ENCODE measurements at places on chromosomes 12 and 14.
A peak's percentile ranks its signal among the peaks of the same experiment; 100 is the strongest.

DNA sequence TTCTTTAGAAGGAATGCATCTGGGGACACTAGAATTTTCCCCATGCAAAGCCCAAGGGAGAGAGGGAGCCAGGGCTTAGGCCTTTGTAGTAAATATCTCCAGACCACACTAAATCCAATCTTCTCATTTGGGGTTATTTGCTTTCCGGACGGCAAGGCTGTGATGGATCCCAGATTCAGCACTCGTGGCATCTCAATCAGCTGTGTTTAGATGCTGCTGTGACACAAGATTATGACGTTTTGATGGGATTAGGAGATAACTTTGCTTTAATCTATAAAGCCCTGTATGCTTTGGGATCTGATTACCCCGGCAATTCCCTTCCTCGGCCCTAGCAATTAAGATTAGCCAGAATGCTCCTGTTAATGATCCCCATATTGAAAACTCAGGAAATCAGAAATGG is 686.7 kb upstream of the TBX3 start:
- DNase-seq: no peak

DNA sequence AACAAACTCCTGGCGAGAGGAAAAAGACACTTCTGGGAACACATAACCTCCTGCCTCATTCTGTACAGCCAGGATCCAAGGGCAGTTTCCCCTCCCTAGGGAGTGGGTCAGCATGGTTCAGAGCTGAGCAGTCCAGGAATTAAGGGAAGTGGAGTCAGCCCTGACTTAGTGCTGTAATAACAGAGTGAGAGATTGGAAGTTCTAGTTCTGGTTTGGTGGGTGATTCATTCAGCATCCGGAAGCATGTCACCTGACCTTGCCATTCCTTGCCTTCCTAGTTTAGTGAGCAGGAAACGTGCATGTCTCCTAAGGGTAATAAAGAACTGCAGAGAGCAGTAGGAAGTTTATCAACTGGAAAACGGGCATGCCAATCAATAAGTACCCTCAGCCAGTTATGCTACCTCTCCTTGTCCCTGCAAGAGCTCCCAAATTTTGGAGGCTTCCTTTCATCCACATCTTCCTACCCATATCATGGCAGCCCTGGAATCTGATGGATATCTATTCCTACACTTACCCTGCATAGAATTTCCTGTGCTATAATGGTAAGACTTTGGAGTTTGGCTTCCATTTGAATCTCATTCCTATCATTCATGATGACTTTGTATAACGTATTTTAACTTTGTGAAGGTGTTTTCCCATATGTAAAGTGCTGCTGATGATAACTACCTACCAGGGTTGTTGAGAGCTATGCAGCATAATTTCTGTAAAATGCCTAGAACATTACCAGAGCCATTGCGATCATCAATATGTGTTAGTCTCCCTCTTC is 28.5 kb upstream of the MAGOHB start:
- DNase-seq: no peak

GRCh38 chr12:14771651-14772137 is 31.6 kb downstream of the WBP11 start:
- DNase-seq: no peak

DNA sequence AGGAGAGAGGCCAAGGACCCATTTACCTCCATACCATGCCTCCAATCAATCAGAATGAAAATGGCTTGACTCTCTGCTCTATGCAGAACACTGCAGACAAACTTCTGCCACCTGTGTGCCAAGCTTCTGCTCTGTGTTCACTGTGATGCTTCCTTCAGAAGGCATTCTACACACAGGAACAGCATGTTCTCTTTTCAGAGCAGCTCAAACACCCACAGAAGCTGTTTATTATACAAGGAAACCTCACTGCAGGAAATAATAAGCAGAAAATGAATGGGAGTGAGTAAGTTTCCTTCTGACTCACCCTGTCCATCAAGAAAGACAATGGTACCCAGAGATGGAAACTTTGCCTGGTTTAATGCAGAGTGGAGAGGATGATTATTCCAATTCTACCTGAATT is 2.4 kb upstream of the ESR2 start:
- DNase-seq: no peak

DNA sequence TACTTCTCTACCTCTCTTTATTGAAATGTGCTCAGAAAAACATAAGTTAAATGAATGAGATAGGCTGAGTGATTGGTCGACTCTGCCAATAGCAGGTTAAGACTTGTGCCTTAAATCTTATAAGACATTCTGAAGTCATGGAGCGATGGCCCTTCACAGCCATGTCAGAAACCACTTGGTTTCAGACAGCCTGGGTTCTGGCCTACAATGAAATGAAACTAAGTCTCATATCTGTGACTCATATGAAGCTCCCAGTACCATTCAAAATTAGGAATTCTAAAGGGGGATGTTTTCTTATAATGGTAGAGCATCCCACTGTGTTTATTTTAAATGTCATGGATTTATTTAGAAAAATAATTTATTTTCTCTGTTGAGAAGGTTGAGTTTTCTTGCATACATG is 42.6 kb downstream of the PLXNC1 start:
- no peak for DNase-seq

GRCh38 chr12:79124385-79124784 is 259.8 kb downstream of the SYT1 start:
- no peak for DNase-seq

DNA sequence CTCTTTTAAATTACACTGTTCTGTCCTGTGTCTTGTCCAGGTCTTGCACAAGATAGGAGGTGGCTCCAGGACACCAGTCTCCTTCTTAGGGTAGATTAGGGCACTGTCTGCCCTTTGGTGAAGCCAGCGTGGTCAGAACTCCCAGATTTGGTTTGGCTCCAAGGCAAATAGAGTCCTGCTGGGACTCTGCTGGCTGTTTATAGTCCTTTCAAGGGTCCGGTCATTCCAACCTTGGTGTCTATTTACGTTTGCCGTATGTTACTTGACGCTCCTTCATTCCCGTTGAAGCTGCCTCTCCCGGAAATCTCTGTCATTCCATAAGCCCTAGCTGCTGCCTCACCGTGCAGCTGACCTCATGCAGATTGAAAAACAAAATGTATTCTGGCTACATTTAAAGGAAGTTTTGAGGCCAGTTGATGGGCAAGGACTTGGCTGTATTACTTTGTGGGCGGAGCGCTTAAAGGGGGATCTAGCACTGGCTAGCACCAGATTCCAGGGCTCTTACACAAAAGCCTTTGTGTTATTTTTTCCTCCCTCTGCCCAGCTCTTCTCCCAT is 180.6 kb downstream of the AKAP6 start:
- no peak for DNase-seq

GRCh38 chr12:990661-991349 is at the start of gene ERC1:
ERC1 (plus strand) TSS chr12:991223; CDS start chr12:1027904, 36,681 bp downstream.
- DNase-seq: peak; percentile 67

- no peak for DNase-seq
Measured at GRCh38 chr12:66154776-66155175, 15.0 kb downstream of the TMBIM4 start.

- no peak for DNase-seq
Measured at GRCh38 chr14:60241091-60241490, 7.9 kb upstream of the PPM1A start.

DNA sequence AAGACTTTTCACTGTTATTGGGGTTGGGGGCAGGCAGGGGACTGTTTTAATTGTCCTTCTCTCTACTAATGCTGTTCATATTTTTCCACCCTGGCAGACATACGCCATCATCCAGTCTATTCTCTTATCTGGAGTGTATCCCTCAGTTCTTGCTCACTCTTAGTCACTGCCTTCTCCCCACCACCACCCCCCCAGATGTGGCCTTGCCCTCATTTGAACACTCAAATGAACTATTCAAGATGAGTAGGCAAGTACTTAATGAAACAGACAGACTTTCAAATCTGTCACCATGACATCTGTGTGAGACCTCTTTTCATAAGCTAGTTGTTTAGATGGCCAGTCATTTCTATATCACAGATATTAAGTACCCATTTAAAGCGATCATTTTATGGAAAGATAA is 10.1 kb downstream of the NUDT4 start:
- DNase-seq: peak; percentile 68

GRCh38 chr12:27468241-27468640 is 21.7 kb downstream of the SMCO2 start:
- no peak for DNase-seq

GRCh38 chr12:56042843-56043242 is 1.1 kb downstream of the RPS26 start:
- DNase-seq: no peak

GRCh38 chr12:104752881-104753280 is 205.2 kb downstream of the SLC41A2 start:
- no peak for DNase-seq

- DNase-seq: no peak
Measured at GRCh38 chr12:31521964-31522363, 69.0 kb downstream of the DENND5B start.

DNA sequence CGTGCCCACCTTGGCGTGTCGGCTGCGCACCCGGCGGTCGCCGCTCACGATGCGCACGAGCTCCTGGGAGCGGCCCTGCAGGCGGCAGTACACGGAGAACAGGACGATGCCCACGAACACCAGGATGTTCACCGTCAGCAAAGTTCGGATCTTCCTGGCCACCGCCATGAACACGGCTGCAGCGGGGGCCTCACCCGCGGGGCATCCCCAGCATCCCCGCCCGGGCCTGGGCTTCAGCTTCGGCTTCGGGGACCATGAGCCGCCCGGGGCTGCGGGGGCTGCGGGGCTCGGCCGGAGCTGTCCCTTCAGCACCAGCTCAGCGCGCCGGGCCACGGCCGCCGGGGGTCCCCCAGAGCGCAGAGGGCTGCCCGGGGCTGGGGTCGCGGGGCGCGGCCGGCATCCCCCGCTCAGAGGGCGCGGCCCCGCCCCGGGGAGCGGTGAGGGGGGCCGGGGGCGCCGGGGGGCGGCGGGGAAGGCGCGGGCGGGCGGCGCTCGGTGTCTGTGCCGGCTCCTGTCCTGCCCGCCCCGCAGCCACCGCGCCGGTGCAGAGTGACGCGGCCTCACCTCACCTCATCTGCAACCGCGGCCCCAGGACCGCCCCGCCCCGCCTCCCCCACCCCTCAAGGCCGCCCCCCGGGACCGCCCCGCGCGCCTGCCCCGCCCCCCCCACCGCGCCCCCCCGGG is at the start of gene GALNT9:
Gene GALNT9 (minus strand): TSS at position 554 of the 684 bp plus-strand sequence. CDS start 386 bp downstream, at position 168.
- no peak for DNase-seq

DNA sequence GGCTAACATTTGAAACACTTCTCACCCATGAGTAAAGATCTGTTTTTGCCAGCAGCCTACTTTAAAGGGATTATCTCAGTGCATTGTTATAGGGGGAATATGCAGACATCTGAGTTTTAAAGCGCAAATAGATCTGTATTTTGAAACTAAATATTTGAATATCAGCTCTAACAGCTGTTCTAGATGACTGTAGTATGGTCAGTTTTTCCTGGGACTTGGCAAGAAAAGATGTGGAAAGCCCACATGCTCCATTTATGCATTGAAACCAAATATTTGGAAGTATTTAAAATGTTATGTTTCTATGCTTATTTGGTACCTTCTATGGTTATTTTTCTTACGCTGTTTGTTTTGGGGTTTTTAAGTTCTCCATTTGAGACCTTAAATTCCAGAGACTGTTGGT is 41.7 kb downstream of the RIC8B start:
- no peak for DNase-seq
